Stimulated activated CD4-positive, alpha-beta T cell treated with anti-CD3 and anti-CD28 coated beads, Interleukin-12 subunit alpha, Interleukin-12 subunit beta, amount 100 ng/mL, for 24 hours (primary cell): ENCODE measurements at places on chromosomes 5 and 9.

GRCh38 chr5:96616801-96617200 lies 45.4 kb upstream of the CAST start:
- DNase-seq: no peak

DNA sequence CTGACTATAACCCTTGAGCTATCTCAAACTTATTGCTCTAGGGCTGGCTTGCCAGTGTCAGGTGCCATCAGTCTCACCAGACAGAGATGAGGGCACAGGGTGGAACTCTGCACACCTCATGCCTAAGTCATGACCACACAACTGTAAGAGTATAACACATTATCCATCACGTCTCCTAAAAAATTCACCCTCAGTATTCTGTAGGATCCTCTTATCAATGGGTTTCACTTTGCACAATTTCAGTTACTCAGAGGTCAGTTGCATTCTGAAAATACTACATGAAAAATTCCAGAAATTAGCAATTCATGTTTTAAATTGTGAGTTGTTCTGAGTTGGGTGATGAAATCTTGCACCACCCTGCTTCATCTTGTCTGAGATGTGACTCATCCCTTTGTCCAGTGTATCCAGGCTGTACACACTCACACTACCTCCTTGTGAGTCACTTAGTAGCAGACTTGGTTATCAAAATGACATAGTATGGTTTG lies 690.9 kb upstream of the CDH18 start:
- no peak for DNase-seq

DNA sequence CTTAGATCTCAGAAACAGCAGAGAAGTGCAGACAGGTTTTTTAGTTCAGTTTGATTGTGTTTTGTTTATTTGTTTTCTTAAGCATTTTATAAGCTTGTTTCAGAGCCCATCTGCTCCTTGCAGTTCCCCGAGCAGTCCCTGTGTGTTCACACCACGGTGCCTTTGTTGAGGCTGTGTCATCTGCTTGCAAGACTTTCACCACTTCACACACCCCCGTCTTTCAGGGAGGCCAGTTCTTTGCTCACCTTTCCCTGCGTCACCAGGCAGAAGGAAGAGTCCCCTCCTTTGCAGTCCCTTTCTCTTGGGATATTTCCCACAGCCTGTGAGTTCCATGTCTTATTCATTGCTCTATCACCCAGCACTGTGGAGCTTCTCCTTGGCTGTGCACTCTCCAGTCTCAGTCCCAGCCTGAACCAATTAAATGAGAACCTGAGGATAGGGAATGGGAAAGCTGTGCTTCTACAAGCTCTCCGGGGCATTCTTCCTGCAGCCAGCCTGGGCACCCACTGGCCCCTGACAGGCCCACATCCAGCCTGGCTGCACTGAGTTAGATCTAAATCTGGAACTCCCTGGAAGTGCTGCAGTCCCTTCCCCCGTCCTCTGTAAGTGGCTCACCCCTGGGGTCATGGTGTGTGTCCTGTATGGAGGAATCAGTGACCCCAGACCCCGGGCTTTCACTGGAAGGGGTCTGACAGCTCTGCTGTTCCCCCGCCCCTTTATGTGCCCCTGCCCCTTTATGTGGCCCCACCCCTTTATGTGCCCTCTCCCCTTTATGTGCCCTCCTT lies 5.5 kb downstream of the MVB12B start:
- DNase-seq: no peak

GRCh38 chr5:95009812-95010211 lies 275.1 kb downstream of the MCTP1 start:
- DNase-seq: no peak

DNA sequence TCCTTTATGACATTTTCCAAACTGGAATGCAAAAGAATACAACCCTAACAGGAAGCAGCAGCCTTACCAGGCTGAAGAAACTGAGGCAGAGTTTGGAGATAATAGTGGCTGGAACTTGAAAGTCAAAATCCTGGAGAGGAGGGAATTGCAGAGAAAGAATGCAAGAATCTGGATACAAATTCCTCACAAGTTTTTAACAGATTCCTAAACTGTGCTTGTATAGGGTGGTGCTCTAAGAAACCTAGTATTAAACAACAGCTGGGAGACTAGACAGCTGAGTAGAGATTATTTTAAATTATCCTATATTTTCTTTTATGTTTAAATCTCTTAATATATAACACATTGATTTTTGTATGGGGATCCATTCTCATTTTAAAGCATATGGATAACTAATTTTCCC lies 30.7 kb downstream of the INVS start:
- DNase-seq: no peak
